HepG2 (cell line): ENCODE measurements at places on chromosomes 13 and 19. TPM values are rescaled to one million over a fixed set of nuclear protein-coding genes. Genes with fewer than 3 reads are reported as not detected.

Gene CLIP3
- polyA plus RNA-seq: 1.1 and 1.2 TPM in 2 replicates

Gene RNF113B
- not detected in 2 replicates for polyA plus RNA-seq

Gene TUBGCP3
- 12.6 and 13.3 TPM in 2 replicates for polyA plus RNA-seq

DNA sequence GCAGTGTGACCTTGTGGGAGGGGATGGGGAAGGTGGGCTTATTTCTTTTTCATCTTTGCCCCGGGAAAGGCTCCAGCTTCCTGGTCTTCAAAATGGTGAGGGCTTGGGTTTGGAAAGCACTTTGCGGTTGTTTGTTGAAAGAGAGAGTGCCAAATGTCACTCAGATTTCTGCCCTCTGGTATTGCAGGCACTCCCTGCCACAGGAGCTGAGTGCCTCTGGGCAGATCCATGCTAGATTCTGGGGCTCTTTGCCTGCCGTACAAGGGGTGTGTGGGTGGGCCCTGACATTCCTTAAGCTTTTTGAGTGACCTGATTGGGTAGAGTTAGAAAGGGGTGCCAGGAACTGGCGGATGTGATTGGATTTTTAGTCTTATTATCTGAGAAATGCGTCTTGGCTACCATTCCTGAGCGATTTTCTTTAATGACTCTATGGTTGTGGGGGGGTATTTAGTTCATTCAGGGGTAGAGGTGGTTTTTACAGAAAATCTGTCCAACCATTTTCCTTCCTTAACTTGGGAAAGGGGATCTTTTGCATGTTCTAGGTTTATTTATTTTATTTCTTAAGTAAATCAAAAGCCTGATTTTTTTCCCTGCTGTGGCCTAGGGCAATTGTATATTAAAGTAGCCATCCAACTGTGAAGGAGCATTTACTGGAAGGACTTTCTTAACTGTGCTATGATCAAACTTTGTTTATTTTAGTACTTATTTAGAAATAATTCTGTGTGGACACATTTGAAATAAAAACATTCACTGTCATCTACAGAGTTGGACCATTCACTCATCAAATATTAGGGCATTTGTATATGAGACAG, 3.2 kb downstream of the ARHGAP35 start:
- peak; percentile 66 for DNase-seq

DNA sequence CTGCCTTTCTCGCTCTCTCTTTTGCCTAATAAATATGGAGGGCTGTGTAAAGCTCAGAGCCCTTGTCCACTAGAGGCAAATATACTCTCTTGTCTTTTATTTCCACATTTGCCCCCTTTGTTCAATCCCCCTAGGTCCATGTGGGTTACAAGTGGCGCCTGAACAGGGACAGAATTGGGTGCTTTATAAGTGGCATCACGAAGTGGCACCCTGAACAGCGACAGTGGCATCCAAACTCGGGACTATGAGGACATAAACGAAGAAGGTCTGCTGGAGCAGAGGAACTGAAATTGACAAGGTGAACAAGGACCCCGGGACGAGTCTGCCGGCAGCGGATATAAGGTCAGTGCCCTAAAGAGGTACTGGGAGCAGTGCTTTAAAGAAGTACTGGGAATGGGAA, 4.3 kb upstream of the ZNF610 start:
- DNase-seq: no peak

- no peak for DNase-seq
Observed at GRCh38 chr19:2820112-2820702, 539 bp downstream of the ZNF554 start.
